Stimulated activated CD8-positive, alpha-beta memory T cell treated with anti-CD3 and anti-CD28 coated beads, Interleukin-4, amount 100 ng/mL, for 1 hour (primary cell): ENCODE measurements at places on chromosomes 4 and X.
A peak's percentile ranks its signal among the peaks of the same experiment; 100 is the strongest.

GRCh38 chrX:1034717-1035116 lies 177.7 kb downstream of the CRLF2 start:
- no peak for DNase-seq

GRCh38 chr4:183858011-183858615 lies 47.0 kb upstream of the STOX2 start:
- no peak for DNase-seq

- DNase-seq = no peak
Observed at GRCh38 chr4:137572163-137572562, 39.9 kb upstream of the PCDH18 start.

DNA sequence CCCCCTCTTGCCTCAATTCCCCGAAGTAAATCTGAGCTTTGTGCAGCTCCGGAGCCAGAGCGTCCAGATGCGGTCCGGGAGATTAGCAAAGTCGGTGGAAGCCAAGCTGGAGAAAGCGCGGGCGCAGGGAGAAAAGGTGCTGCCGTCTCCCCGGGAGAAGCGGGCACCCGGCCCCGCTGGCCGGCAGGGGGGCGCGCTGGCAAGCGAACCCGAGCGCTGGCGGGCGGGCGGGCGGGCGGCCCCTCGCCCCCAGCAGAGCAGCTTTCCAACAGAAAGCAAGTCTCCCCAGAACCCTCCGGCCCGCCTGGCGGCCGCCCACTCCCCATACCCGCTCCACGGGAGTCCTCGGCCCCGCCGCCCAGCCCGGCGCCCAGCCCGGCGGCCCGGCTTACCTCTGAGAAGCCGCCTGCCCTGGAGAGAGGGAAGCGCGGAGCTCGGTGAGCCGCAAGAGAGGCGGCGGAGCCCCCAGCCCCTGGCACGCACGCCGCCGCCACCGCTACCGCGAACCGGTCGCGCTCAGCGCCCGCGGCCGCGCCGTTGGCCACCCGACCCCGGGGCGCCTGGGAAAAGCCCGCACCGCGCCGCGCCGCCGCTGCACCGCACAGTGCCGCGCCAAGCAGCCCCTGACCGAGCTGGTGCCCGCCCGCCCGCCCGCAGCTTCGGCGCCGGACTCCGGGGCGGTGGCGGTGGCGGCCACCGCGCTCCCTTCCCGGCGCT lies 529 bp upstream of the CITED1 start:
- no peak for DNase-seq

- no peak for DNase-seq
Observed at GRCh38 chr4:68359508-68359907, 9.6 kb upstream of the YTHDC1 start.

- peak; percentile 3 for DNase-seq
Observed at GRCh38 chrX:86047174-86047935, at the start of gene CHM. CHM (minus strand) TSS chrX:86047558; CDS start chrX:86047532, 26 bp downstream.

GRCh38 chr4:173017802-173018201 lies 150.8 kb upstream of the GALNT7 start:
- DNase-seq = no peak

DNA sequence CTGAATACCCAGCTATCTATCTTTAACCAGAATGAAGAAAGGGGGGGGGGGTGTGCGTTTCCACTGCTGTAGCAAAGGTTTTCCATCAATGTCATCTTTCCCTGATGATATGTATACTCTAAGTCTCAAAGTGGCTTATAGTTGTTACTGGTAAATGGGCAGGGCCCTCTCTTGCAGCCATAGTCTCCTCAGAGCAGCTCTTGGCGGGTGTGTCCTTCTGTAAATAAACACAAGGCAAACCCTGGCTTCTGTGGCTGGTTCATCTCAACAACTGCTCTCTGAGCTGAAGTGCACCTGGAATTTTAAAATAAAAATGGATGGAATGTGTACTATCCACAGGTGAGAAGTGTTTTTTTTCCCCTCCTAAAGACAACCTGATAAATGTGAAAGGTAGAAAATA lies 57.5 kb upstream of the SCML1 start:
- DNase-seq = no peak
